ENCODE measurements at places on chromosomes 1 and 21.

DNA sequence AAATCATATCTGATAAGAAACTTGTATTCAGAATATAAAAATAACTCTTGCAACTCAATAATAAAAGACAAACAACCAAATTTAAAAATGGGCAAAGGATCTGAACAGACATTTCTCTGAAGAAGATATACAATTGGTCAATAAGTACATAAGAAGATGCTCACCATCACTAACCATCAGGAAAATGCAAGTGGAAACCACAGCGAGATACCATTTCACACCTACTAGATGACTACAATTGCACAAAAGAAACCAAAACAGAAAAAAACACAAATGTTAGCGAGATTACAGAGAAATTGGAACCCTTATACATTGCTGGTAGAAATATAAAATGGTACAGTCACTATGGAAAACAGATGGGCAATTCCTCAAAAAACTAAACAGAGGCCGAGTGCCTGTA, 11.5 kb upstream of the ZNF683 start:
- no peak for DNase-seq

GRCh38 chr21:28337315-28337714, 655.4 kb downstream of the LTN1 start:
- no peak for DNase-seq

GRCh38 chr1:181221078-181221477, 132.6 kb downstream of the IER5 start:
- no peak for DNase-seq

- DNase-seq, result no peak
Measured at GRCh38 chr21:44415073-44416025, 40.0 kb upstream of the LRRC3 start.

DNA sequence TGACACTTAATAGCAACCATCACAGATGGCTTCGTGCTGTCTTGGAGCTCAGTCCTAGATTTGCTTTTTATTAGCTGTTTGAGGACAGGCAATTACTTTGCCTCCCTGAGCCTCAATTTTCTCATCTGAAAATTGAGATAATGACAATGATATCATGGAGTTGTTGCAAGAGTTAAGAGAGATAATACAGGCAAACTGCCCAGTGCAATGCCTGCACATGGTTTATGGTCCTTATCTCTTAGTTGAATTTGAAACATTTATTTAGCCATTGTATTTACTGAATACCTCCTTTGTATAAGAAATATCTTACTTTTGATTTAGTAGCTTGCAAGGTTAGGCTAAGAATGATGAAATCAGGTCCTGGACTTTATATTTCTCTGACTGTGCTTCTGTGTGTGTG, 17.7 kb downstream of the KCNA2 start:
- DNase-seq, result no peak

GRCh38 chr21:27818847-27819246, 852.0 kb upstream of the ADAMTS5 start:
- no peak for DNase-seq

GRCh38 chr1:243798726-243799125, 51.3 kb downstream of the AKT3 start:
- no peak for DNase-seq

- no peak for DNase-seq
Measured at GRCh38 chr1:208219659-208220282, 24.4 kb downstream of the PLXNA2 start.

DNA sequence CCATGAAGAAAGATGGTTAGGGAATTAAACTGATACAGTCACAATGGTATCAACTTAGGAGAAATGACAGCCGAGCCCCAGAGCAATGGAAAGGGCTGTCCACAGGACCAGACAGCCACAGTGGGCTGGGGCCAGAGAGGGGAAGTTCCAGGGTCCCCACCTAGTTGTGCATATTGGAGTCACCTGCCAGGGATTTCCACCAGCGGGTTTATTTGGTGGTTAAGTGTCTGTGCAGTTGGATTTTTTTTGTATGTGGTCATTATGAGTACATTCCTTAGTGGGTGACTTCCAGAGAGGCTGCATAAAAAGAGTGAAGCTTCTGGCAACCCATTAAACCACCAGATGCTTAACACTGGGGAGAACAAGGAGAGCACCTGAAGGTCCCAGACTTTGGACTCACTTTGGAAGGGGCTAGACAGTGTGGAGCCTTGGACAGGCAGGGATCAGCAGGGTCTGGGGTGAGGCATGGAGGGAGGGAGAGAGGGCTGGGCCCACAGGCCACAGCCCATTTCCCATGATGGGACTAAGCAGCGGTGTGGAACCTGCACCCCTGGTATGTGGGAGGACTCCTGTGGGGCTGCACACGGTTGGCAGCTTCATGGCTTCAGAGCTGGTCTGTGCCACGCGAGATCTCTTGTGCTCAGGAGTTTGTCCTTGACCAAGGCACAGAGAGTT, 7.8 kb upstream of the PTTG1IP start:
- no peak for DNase-seq

GRCh38 chr1:227940791-227941241, 6.9 kb downstream of the WNT9A start:
- DNase-seq, result no peak

- DNase-seq, result no peak
Measured at GRCh38 chr1:183914276-183914675, 109.4 kb downstream of the RGL1 start.

- DNase-seq, result no peak
Measured at GRCh38 chr1:23217421-23218115, at the start of gene HTR1D. Gene HTR1D, minus strand, starts transcription at chr1:23217502. Its CDS starts 23,283 bp downstream, at chr1:23194219.

DNA sequence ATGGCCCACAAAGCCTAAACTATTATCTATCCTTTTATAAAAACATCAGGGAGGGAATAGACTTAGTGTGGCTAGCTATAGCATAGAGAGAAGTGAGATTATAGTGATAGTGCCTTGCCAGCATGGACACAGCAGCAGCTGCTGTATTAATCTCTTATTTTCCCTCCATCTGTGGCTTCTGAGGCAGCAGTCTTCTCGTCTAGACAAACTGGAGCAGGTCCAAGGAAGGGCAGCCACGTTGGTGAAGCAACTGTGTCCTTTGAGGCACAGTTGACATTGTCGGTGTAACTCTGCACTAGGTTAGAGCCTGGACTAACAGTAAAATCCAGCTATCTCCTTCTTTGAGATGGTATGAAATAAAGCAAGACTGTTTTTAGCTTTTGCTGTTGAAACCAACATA, 131.3 kb downstream of the CACHD1 start:
- no peak for DNase-seq
